ENCODE measurements at places on chromosomes 12 and 14. TPM values are rescaled to one million over a fixed set of nuclear protein-coding genes. Genes with fewer than 3 reads are reported as not detected.

GRCh38 chr12:19125325-19125724 is 4.2 kb upstream of the PLEKHA5 start:
- no peak for DNase-seq

DNA sequence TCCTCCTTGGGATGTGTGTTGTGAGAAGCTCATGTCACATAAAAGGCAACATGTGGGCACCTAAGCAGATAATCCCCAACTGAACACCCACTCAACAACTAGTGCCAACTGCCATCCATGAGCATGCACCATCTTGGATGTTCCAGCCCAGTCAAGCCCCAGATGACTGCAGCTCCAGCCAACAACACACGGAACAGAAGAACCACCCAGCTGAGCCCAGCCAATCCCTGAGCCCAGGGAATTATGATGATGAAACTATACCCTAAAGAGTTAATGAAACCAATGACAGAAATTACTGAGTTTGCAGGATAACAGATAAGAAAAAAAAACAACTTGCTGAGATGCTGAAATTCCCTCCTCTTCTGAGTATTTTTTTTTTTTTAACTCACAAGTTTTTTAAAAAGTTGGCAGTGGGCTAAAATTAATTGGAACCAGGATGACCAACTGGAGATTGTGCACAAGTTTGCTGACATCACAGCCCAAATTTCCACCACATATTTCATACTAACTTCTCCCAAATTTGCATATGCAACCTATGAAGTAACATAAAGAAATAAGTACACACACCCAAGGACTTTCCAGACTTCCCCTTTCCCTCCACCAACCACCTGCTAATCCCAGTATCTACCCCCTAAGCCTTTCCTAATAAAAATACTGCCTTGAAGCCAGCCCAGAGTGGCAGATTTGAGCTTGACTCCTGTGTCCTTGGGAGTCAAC is 124.5 kb downstream of the KSR2 start:
- DNase-seq = no peak

DNA sequence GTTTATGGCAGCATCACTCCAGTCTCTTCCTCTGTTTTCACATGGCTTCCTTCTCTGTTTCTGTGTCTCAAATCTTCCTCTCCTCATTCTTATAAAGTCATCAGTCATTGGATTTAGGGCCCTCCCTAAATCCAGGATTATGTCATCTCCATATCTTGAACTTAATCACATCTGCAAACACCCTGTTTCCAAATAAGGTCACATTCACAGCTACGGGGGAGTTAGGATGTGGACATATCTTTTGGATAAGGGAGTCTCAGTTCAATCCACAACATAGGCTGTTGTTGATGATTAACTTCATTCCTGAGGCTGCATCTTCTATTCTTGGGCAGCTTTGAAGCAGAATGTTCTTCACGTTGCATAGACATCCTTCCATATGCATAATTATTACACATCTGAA is 40.3 kb upstream of the NTF3 start:
- no peak for DNase-seq

DNA sequence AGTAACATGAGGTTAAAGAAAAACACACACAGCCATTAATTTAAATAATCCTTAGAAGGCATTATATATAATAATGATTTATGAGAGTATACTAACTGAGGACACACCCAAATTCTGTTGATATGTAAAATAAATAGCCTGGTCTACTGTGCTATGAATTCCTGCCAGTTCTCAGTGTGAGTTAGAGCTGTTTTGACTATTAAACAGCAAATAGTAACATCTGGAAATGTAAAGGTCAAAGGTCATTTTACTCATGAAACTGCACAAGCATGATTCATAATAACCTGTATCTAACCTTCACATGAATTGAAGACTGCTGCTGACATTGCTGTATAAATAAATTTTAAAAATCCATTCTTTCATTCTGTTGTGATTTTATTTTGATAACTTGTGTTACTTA is 966.7 kb downstream of the SLC6A15 start:
- DNase-seq = no peak

DNA sequence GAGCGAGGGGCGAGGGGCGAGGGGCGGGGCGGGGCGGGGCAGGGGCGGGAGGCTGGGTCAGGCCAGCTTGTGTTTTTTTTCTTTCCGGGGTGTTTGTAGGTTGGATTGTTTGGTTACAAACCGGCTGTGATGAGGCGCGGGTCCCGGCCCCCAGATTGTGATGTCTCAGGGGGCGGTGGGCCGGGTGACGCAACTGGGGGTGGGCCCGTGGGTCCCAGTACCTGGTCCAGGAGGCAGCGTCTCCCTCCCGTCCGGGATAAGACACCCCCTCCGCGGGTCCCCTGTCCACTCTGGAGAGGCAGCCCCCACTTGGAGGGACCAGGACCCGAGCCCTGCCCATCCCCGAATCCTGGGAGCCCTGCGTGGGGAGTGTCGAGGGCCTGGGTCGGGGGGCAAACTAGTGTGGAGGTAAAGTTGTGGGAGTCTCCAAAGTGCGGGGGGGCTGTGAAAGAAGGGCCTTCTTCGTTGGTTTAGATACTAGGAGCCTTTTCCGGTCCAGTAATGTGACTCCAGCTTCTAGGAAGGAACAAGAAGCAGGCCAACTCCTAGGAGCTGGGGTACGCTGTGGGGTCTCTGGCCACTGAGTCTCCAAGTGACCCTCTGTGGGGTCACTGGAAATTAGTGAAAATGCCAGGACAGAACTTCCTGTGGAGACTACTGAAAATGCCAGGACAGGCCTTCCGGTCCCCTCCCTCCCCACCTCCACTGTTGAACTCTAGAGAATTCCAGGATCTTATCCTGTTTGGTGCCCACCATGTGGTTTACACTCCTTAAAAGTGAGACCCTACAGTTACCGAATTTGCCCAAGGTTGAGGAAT is 579 bp upstream of the CLMN start:
- DNase-seq = no peak

TDRD9 gene
- total RNA-seq = 0.29 TPM

DNA sequence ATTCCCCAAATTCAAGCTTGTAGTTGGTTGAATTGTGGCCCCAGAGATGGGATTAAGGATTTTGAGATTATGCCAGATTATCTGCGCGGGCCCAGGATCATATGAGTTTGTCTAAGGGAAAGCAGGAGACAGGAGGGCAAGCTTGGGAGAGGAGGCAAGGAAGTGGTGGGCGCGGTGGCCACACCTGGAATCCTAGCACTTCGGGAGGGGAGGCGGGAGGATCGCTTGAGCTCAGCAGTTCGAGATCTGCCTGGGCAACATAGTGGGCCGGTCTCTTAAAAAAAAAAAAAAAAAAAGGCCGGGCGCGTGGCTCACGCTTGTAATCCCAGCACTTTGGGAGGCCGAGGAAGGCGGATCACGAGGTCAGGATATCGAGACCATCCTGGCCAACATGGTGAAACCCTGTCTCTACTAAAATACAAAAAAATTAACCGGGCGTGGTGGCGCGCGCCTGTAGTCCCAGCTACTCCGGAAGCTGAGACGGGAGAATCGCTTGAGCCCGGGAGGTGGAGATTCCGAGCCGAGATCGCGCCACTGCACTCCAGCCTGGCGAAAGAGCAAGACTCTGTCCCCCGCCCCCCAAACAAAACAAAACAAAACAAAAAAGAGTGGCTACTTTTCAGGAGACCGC is 881 bp upstream of the PUS1 start:
- DNase-seq = no peak

ADAMTS20 gene
- under 0.01 TPM for total RNA-seq

GRCh38 chr12:1579651-1580435 is 14.5 kb downstream of the FBXL14 start:
- no peak for DNase-seq

- DNase-seq = no peak
Observed at GRCh38 chr14:64778104-64778754, 74.0 kb downstream of the PLEKHG3 start.

DNA sequence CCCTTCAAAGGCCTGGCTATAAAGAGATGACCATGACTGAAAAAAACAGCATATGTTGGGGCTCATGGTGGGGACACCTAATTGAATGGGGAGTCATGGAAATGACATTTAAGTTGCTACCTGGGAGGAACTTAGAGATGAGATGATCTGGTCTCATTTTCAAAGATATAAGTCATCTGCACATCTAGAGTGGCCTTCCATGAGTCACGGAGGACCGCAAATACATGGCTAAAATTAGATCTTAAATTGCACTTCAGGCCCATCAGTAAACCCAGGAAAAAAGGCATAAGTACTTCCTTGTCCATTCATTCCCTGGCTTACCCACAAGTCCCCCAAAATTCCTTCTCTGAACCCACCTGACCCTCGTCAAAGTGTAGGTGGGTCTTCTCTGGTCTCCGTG is 53.4 kb downstream of the SPTB start:
- no peak for DNase-seq

DNA sequence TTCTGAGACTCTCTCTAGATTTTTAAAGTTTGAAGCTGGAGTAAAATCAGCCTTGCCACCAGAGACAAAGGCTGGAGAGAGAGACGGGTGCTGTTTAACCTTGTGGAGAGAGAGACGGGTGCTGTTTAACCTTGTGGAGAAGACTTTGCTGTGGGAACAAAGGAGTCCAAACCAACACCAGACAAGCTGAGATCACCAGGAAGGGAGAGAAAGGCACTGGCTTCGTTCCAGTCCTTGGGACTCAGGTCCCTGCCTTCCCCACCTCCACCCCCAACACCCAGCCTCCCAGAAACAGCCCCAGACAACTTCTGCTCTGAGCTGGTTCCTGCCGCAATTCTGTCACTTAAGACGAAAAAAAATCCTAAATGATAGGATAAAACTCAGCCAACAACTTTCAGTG is 1389.3 kb downstream of the AACS start:
- DNase-seq = no peak

DNA sequence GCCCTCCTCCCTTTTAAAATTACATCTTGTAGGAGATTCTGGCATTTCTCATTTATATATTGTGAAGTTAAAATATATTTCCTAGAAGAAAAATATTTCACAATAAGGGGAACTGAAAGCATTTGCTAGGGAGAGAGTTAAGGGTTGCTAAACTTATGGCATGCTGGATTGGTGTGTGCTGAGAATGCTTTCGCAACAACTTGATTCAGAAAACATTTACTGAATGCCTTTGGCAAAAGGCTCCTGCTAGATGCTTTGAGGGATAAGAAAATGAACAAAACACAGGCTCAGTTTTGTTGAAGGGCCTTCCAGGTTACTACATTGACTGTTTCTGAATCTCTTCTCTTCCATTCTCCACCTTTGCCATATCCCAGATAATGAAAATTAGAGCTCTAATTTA is 67.5 kb downstream of the DIP2B start:
- peak; percentile 60 for DNase-seq

- DNase-seq = no peak
Observed at GRCh38 chr12:28800129-28800528, 348.9 kb upstream of the FAR2 start.

All from epithelial cell of proximal tubule (primary cell).